ENCODE measurements at places on chromosomes 2 and 18. TPM values are rescaled to one million over a fixed set of nuclear protein-coding genes. Genes with fewer than 3 reads are reported as not detected.

DNA sequence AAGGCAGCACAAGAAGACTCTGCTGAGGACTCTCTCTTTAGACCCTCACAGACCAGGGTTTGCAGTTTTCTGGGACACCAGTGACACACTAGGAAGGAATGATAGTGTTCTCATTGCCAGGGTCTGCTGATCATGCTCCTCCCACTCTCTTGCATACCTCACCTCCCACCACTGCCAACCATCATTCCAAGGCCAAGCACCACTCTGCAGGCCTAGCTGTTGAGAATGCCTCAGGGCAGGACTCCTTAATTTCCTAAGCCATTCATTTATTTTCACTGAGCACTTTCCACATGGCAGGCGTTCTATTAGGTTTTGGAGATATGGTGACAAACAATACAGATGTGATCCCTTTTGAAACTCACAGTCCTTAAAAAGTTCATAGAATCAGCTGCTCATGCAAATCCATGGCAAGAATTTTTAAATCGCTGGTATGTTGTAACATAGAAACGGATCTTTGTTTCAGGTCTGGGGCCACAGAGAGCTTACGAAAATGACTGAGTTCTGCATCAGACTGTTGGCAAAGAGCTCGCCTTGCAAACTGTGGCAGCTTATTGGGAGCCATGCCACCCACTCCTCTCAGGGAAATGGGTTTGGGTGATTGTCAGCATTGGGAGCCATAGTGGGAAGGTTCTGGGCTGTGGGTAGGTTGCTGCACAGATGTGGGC is 78.5 kb downstream of the XDH start:
- DNase-seq, result no peak

Gene LOXL3
- total RNA-seq, result 0.25 TPM

- DNase-seq, result no peak
These were observed 33.3 kb downstream of the CNGA3 start for GRCh38 chr2:98379311-98380202.

Gene KCNK3
- not detected for total RNA-seq

Gene GAREM1
- total RNA-seq, result 0.52 TPM

DNA sequence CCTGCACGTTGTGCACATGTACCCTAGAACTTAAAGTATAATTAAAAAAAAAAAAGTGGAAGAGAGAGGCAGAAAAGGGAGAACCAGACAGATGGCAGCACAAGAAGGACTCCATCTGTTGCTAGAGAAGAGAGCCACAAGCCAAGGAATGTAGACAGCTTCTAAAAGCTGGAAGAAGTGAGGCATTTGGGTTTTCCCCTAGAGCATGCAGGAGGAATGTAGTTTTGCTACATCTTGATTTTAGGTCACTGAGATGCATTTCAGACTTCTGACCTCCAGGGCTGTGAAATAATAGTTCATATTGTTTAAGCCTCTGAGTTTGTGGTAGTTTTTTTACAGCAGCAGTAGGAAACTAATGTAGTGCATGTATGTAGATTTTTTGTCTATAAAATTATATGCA is 46.0 kb downstream of the CAVIN2 start:
- no peak for DNase-seq

GRCh38 chr2:120744817-120745216 is 9.1 kb downstream of the GLI2 start:
- DNase-seq, result no peak

GRCh38 chr2:221816566-221816965 is 244.5 kb upstream of the EPHA4 start:
- DNase-seq, result no peak

- DNase-seq, result no peak
These were observed 41.9 kb downstream of the TNFRSF11A start for GRCh38 chr18:62366992-62367391.

GRCh38 chr2:137229834-137230233 is 464.5 kb downstream of the THSD7B start:
- no peak for DNase-seq

GRCh38 chr2:173434762-173435569 is 80.3 kb downstream of the CDCA7 start:
- DNase-seq, result no peak

- no peak for DNase-seq
These were observed 1.1 kb downstream of the CCDC93 start for GRCh38 chr2:118012778-118013177.

- DNase-seq, result no peak
These were observed 291.8 kb downstream of the ICOS start for GRCh38 chr2:204228169-204228886.

- DNase-seq, result peak; percentile 35
These were observed 31.4 kb upstream of the YPEL5 start for GRCh38 chr2:30115141-30115980.

Gene LYPD6B
- total RNA-seq, result not detected

Gene IL1A
- total RNA-seq, result 0.15 TPM

DNA sequence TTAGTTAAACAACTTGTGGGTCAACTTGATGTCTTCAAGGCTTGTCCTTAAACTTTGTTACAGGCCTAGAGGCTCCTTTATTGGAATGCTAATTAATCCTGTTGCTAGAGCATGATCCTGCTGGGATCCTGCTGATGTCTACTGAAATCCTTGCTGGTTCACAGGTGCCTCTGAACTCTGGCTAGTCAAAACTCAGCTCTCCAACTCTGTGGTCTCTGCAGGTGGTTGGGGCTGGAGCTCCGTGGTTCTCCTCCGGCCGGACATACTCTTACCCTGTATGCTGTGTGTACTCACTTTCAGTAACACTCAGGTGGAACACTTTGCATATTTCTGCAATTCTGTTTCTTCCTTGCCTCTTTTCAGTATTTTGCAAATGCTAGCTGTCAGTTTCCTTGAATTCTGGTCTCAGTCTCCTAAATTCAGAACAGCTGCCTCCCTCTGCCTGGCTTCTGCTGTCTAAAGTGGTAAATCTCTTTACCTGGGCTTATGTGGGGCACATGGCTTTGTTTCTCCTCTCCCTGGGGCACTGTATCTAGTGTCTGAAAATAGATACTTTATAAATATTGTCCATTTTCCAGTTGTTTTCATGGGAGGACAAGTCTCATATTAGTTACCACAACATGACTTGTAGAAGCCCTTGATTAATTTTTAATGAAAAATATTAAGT is 113.0 kb downstream of the ATP9B start:
- DNase-seq, result no peak

Gene GPR17
- total RNA-seq, result not detected

GRCh38 chr2:106044021-106044420 is 150.1 kb downstream of the UXS1 start:
- DNase-seq, result no peak

DNA sequence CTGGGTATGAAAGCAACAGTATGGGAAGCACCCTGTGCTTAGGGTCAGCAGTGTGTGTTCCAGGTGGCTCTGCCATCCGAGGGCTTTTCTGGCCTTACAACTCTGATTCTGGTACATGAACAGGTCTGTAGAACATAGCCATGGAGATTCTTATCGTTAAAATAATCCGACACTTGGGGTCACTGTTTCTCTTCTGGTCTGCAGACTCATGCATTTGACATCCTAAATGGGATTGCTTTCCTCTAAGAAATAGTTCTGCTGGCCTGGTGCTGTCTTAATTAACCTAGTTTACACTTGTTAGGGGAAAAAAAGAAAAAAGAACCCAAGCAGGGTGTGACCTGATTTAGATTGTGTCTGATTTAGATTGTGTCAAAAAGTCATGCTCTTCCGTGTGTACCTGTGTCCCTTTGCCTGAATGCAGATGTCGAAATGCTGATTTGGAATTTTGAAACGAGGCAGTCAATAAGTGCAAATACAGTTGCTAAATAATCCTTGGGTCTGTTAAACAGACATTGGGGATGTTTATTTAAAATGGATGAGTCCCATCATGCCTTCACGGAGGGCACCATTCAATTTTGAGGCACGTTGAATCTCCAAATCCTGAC is 59.6 kb downstream of the TRPM8 start:
- peak; percentile 64 for DNase-seq

Gene QPCT
- 1.2 TPM for total RNA-seq

DNA sequence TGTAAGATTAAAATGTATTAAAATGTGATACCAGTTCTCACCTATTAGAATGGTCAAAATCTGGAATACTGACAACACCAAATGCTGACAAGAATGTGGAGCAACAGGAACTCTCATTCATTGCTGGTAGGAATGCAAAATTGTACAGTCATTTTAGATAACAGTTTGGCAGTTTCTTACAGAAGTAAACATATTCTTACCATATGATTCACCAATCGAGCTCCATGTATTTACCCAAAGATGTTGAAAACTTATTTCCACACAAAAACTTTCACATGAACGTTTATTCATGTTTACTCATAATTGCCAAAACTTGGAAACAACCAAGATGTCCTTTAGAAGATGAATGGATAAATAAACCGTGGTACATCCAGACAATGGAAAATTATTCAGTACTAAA is 1193.5 kb upstream of the ACVR2A start:
- DNase-seq, result no peak

DNA sequence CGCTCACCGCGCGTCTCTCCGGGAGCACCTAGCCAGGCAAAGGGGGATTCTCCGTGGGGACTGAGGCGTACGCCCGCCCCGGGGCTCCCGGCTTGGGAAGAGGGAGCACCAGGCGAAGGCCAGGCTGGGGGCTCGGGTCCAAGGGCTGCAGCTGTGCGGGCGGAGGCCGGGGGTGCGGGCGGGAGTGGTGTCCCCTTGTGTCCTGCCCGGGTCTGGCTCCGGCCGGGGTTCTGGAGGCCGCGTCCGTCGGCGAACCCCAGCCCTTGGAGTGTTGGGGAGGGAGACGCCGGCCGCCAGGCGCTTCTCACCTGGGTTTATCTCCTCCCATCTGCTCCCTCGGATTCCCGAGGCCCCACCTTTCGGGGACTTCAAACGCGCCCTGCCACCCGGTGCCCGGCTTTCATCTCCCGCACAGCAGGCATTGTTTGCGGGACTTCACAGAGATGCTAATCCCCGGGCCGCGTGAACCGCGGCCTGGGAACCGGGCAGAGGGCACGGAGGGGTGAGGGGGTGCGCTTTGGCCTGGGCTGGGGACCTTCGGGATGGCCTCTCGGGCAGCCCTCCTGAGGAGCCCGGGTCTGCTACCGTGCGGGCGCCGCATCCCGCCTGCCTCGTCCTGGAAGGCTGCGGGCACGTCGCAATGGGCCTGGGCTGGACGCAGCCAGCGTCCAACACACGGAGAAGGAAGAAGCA is 5.0 kb upstream of the GBX2 start:
- DNase-seq, result no peak

Gene B3GNT7
- not detected for total RNA-seq

Gene ELOA2
- not detected for total RNA-seq

GRCh38 chr2:236171181-236171679 is 3.0 kb upstream of the GBX2 start:
- DNase-seq, result no peak

DNA sequence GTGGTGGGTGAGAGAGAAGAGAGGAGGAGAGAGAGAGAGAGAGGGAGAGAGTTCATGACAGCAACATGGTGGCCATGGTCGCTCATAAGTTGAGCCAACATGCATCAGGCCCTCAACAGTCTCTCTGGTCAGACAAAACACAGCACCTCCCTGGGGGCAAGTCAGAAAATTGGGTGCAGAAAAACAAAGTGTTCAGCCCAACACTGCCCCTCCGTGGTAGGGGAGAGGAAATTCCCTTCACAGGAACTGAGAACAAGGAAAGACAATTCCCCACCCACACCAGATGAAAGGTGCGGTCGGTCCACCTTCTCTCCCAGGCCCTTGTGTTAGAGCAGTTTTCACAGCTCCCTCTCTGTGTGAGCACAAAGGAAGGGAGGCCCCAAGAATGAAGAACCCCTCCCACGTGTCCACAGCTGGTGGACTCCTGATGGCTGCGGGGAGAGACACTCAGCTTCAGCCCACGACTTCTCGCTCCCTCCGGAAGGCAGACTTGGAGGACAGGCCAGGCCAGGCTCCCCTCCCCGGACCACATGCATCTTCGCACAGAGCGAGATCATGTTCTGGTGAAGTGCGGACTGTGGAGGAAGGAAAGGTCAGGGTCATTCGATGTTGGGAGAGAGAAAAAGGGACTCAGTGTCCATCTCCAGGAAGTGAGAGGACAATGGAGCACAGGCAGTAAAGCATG is 181.7 kb downstream of the ANAPC1 start:
- peak; percentile 33 for DNase-seq

Gene TUBA3E
- total RNA-seq, result not detected

DNA sequence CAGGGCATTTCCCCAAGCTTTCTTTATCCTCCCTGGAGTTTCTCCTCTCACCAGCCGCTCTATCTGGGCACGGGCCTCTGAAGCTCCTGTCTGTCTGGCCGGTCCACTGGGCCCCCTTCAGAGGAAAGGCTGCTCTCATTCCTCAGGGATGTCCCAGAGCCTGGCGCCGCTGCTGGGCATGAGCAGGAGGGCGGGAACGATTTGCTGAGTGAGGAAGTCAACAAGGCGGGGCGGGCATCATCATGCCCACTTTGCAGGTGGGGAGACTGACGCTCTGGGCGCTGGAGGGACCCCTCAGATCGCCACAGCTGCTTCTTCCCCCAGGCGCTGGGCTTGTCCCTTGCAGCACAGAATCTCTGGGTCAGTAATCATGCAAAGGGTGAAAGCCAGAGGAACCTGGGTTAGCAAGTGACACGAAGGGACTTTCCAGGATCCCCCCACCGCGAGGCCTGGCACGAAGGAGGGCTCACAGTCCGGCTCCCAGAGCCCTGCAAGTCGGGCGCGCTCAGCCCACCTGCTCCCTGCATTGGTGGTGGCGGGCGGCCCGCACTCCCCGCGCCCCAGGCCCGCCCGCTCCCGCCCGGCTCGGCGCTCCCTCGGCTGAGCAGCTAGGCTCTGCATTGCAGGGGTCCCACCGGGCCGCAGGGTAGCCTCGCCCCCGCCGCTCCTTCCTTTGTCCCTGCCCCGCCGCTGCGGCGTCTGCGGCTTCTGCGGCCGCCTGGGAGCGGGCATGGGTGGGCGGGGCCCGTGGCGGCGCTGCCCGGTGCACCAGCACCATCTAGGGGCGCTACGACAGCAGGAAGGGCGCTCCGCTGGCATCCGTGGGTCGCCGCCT is 157.8 kb downstream of the CYRIA start:
- no peak for DNase-seq

- DNase-seq, result no peak
These were observed 58.5 kb downstream of the ADD2 start for GRCh38 chr2:70709275-70710037.
